Stimulated activated CD8-positive, alpha-beta memory T cell treated with anti-CD3 and anti-CD28 coated beads, Interleukin-4, amount 100 ng/mL, for 1 hour (primary cell): ENCODE measurements at places on chromosomes 7 and 10.
A peak's percentile ranks its signal among the peaks of the same experiment; 100 is the strongest.

DNA sequence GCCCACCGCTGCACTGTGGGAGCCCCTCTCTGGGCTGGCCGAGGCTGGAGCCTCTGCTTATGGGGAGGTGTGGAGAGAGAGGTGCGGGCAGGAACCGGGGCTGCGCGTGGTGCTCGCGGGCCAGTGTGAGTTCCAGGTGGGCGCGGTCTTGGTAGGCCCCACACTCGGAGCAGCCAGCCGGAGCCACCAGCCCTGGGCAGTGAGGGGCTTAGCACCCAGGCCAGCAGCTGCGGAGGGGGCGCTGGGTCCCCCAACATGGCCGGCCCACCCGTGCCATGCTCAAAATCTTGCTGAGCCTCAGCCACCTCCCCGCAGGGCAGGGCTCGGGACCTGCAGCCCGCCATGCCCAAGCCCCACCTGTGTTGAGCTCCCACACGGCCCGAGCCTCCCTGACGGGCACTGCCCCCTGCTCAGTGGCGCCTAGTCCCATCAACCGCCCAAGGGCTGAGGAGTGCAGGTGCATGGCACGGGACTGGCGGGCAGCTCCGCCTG, 856.8 kb upstream of the CELF2 start:
- no peak for DNase-seq

DNA sequence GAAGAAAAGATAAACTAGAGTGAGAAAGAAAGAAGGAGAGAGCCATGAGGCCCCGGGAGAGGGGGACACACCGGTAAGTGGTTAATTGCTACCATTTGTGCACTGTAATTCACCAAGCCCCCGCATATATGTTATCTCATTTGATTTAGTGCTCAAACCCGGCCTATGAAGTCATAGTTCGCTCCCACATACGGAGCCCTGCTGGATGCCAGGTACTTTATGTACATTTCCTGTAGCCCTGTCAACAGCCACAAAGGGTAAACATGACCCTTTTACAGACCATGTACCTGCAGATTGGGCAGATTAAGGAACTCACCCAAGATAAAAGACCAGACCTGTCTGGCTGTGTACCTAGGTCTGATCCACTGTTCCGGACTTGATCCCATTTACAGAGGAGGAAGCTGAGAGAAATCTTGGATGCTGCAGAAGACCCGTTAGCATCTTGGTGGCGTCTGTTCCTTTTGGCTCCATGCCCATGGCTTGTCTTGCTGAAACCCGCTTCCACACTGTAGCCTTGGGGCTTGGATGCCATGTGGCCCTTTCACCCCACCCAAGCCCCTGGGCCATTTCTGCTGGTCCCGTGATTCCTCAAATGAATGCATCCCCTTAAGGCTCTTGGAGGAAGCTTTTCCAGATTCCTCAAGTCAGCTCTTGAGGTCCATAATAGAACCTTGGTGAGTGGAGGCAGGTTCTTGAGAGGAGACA, 32.3 kb downstream of the FAM241B start:
- DNase-seq: no peak

- no peak for DNase-seq
These were observed 86.6 kb upstream of the PDK4 start for GRCh38 chr7:95682913-95683312.

GRCh38 chr7:74343281-74344131, 54.3 kb downstream of the CLIP2 start:
- no peak for DNase-seq

DNA sequence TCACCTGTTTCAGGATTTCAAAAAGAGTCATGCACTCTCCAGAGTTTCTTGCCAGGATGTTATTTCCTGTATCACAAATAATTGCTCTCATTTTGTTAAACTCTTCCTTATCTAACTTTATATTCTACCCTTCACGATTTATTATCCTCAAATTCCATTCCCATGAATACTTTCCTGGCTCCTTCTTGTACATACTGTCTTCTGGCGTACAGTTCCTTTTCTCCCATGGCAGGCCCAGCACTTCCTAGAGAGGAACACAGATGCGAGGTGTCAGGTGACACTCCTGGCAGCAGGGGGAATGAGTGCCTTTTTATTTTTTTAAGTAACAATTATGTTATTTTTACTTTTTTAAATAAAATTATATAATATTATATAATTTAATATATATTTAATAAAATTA, 411.9 kb downstream of the TFEC start:
- no peak for DNase-seq

DNA sequence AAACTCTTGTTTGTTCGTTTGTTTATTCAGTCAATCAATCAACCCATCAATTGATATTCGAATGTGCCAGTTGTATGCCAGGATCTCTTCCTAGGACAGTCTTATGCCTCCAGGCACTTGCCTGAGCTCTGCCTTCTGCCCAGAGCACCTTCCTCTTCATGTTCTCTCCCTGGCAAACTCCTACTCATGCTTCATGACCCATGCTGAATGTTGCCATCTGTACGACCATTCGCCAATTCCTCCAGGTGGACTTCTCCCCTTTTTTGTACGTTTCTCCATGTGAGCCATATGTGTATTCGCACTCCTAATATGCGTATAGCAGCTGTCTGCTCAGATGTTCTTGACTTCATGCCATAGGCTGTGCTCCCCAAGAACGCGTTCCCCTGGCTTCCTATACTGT, 142.7 kb downstream of the C10orf105 start:
- DNase-seq: no peak

GRCh38 chr7:17661982-17662585, 278.2 kb downstream of the SNX13 start:
- no peak for DNase-seq

GRCh38 chr7:84686373-84686772, 491.8 kb upstream of the SEMA3A start:
- DNase-seq: no peak

- DNase-seq: no peak
These were observed 6.9 kb upstream of the LDB3 start for GRCh38 chr10:86661161-86662025.

GRCh38 chr7:157250605-157251228, 86.1 kb upstream of the DNAJB6 start:
- DNase-seq: no peak

DNA sequence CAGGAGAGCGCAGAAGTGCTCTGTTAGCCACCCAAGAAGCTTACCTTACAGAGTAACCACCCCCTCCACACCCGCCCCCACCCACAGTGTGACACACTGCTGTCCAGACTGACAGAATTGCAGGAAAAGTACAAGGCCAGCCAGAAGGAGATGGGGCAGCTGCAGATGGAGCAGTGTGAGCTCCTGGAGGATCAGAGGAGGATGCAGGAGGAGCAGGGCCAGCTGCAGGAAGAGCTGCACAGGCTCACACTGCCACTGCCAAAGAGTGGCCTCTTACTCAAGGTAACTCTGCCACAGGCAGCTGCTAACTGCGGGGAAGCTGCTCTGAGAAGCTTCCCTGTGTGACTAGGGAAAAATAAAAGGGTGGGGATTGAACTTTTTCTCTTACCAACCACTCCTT, 17.6 kb downstream of the CCDC136 start:
- DNase-seq: no peak

- no peak for DNase-seq
These were observed 373.3 kb downstream of the HTR7 start for GRCh38 chr10:90484518-90484917.

GRCh38 chr7:1604383-1604782, 34.6 kb upstream of the PSMG3 start:
- DNase-seq: no peak

DNA sequence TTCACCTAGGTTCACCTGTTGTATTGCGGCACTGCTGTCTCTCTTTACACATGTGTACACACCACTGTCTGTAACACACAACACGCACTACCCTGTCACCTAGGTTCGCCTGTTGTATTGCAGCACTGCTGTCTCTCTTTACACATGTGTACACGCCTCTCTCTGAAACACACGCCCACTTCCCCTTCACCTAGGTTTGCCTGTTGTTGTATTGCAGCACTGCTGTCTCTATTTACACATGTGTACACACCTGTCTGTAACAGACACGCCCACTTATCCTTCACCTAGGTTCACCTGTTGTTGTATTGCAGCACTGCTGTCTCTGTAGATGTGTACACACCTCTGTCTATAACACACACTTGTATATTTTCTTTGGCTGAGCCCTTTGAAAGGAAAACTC, 51.5 kb downstream of the WDR37 start:
- DNase-seq: no peak

GRCh38 chr7:16046041-16046440, 359.6 kb upstream of the MEOX2 start:
- no peak for DNase-seq

DNA sequence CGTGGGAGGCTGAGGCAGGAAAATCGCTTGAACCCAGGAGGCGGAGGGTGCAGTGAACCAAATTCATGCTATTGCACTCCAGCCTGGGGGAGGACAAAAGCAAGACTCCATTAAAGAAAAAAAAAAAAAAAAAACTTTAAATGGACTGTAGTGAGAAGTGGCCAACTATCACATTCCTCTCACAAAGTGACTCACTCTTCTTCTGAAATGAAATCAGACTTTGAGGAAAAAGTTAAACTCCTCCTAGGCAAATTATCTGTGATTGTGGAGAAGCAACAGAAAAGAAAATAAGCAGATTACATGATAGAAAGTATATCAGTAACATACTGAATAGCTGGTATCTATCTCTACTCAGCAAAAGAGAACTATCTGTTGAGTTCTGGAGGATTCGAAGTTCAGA, 234.3 kb upstream of the PHF14 start:
- no peak for DNase-seq

DNA sequence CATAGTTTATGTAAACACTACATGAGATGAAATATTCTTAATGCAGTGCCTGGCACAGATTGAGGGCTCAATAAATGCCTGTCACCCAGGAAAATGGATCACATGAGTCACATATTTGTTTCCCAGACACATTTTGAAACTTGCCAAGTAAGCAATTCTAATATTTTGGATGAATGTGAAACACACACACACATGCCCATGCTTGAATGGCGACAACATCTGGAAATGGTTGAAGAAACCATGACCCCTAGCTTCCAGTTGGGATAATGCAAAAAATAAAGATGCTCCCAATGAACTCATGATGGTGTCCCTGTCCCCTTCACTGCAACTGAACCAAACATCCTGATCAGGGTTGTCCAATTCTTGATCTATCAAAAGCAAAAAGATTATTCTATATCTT, 797.3 kb downstream of the XPNPEP1 start:
- DNase-seq: no peak

DNA sequence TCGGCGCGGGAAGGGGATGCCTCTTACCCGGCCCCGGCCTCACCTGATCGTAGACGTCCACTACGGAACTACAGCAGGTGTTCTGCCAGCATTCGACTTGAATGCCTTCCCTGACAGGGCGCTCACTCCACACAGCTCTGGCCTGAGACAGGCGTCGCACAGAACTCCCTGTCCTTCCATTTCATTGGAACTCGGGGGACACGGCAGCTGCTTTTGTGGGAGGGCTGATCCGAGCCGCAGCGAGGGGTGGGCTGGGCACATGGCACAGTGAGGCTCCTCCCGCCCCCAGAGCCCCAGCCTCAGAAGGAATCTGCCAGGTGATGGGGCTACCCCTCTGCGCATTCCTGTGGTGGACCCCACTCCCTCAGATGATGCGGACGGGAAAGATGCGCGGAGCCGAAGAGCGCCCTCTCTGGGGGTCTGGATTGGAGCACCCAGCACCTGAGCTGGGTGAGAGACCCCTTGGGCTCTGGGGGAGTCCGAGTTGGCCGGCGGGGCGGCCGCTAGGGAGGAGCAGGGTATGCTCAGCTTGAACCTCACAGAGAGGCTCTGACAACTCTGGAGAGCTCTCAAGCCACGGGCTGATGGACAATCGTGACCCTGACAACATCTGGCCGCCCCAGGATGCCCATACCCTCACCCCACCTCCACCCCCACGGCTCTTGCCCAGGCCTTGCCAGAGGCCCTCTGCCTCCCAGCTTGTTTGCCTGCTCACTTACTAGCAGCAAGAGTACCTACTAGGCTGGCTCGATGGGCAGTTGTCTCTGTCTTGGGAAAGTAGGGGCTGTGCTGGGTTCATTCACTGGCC, 36.6 kb downstream of the RASGEF1A start:
- no peak for DNase-seq

DNA sequence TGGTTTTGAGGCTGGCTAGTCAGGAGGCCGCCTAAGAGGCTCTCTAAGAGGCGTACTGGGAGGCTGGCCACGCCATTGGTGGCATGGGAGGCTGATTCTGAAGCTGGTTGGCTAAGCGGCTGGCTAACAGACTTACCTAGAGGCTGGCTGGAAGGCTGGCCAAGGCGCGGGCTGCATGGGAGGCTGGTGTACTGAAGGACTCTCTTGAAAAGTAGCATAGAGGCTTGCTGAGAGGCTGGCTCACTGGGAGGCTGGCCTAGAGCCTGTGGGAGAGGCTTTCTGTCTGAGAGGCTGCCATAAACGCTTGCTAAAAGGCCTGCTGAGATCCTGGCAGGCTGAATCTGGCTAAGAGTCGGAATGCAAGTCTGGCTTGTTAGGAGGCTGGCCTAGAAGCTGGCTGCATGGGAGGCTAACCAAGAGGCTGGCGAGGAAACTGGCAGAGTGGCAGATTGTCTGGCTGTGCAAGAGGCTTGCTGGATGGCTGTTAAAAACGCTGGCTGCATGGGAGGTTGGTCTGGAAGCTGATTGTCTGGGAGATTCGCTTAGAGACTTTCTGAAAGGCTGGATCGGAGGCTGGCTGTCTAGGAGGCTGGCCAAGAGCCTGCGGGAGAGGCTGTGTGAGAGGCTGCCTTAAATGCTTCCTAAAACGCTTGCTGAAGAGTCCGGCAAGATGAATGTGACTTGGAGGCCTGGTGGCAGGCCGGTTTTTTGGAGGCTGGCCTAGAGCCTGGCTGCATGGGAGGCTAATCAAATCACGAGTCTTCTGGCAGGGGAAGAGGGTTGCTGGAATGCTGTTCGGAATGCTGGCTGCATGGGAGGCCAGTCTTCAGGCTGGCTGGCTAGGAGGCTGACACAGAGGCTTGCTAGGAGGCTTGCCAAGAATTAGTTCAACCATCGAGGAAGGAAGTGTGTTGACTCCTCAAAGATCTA, 134.2 kb downstream of the OR13A1 start:
- no peak for DNase-seq

- no peak for DNase-seq
These were observed 23.9 kb downstream of the ESYT2 start for GRCh38 chr7:158805414-158805813.

DNA sequence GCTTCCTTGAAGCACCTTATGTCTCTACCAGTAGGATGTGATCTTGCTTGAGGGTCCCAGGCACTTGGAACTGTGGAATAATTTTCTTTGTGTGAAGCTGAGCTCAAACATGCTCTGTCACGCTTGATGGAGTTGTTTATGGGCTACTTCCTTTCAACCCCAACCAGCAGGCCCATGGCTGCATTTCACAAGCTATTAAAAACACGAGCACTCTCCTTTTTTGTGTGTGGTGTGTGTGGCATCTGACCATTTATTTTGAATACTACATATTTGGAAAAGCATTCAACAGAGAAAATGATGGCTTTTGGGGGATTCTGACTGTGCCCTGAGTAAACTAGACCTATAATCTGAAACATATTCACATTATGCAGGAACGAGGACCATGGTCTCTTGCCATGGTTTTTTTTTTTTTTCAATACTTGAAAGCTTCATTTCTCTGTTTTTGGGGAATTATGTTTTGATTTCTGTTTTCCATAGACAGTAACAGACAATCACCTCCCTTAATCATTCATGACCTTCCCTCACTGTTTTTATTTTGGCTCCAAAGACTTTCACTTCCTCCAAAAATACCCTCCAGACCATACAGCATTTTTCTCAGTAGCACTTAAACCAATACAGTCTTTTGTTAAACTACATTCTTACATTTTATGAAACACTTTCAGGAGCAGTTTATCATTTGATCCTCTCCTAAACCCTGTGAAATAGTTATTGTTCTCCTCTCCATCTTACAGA, 233.6 kb upstream of the BMPER start:
- no peak for DNase-seq

- DNase-seq: no peak
These were observed 856 bp downstream of the ARHGAP21 start for GRCh38 chr10:24722676-24723385.

GRCh38 chr10:30027057-30028005, 32.1 kb downstream of the JCAD start:
- peak; percentile 55 for DNase-seq
